ENCODE measurements at places on chromosomes 1 and 21.

DNA sequence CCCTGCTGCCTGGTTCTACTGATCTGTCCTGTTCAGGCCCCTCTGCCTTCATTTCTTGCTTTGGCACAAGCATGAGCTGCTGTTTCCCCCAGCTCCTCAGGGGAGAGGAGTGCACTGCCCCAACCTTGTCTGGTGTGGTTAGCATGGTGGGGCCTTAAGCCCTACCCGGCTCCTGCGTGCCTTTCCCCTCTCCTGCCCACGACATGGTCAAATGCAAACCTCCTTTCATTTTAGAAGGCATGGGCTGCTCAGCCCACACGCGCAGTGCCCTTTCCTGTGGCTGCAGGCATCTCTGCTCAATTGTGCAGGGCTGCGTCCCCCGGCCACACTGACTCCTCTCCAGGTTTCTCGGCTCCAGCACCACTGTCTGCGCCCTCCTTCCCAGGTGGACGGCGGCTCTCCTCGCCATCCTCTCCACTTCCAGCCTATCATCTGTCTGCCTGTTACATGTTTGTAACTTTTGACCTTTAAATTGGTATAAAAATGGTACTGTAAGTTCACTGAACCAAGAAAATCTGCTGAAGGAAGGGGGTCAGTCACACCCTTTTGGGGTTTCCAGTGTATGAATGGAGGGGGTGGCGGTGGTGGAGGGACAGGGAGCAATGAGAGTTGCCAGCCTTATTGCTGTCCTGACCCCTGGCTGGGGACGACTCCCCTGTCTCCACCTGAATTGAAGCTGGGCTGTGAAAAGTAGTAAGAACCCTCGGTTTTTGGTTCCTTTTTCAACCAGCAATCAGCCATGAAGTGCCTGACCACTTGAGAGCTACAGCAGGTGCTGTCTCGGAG is 5.1 kb downstream of the PDE9A start:
- no peak for DNase-seq

DNA sequence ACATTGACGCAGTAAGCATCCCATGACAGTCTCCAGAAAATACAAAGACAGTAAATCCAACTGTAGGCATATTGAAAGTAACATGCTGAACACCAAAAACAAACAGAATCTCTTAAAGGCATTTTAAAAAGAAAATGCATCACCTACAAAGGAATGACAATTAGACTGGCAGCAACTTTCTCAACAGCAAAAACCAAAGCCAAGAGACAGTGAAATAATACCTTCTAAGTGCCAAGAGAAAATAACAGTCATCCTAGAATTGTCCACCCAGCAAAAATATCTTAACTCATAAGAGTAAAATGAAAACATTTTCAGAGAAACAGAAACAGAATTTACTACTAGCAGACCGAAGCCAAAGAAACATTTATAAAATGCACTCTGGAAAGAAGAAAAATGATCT is 20.0 kb downstream of the CCDC185 start:
- no peak for DNase-seq

DNA sequence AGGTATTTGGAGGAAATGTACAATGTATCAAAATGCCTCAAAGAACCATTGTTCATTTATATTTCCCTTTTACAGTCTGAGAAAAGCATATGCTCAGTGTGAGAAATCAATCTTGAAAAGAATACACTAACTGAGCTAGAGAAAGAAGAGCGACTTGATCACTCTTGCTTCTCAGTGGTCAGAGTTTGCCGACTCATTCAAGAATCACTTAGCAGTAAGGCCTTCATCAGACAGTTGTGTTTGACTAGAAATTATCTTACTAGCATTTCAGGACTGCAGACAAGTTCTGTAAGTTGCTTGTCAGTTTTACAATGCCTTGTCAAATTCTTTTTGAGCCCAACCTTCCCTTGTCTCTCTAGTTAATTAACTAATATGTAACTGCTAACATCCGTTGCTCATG is 12.9 kb downstream of the RGS18 start:
- no peak for DNase-seq

DNA sequence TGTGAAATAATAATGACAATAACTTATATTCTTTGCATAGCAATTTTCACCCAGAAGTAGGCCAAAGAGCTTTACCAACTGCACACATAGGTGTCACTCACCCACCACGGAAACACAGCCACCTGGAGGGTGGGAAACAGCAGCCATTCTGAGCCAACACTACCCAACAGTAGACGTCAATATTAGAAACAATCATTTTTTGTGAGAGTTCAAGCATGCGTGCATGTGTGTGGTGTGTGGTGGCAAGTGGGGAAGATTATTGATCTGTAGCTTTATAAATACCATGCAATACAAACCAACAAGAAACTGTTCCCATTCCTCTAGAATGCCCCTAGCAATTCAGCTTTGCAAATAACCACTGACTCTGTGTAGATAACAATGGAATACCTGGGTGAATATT is 19.1 kb downstream of the PROX1 start:
- no peak for DNase-seq

Measured in RWPE1 (cell line).